ENCODE measurements at places on chromosomes 7 and 10.
A peak's percentile ranks its signal among the peaks of the same experiment; 100 is the strongest.

DNA sequence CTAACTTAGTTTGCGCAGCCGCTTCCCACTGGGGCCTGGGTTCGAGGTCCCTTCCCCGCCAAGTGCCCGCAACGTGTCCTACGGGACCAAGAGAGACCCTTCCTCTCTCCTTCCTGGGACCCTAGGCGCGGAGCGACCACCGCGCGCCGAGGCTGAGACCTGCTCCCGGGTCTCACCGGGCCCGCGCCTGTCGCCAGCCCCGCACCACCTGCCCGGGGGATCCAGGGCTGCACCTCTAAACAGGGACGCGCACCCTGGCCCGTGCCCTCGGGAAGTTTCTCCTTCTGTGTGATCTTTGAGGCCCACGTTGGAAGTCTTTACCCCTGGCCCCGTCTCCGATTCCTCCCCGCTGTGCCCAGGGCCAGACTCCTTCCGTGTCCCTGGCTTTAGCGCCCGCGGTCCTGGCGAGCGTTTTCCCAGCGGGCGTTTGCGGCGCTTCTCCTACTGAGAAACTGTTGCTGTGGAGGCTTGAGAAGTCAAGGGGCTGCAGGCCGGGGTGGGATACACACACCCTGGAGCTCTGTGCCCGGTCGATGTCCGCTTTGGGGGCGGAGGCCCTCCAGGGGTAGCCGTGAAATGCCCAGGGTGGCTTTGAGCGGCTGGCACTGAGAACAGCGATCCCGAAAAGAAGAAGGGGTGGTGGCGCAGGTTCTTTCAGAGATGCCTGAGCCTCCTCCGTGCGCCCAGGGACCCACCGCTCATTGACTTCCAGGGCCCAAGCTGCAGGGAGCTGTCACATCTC, 575 bp downstream of the PLPP4 start:
- DNase-seq, result no peak

- DNase-seq, result no peak
Measured at GRCh38 chr10:51301644-51302043, 227.4 kb downstream of the PRKG1 start.

DNA sequence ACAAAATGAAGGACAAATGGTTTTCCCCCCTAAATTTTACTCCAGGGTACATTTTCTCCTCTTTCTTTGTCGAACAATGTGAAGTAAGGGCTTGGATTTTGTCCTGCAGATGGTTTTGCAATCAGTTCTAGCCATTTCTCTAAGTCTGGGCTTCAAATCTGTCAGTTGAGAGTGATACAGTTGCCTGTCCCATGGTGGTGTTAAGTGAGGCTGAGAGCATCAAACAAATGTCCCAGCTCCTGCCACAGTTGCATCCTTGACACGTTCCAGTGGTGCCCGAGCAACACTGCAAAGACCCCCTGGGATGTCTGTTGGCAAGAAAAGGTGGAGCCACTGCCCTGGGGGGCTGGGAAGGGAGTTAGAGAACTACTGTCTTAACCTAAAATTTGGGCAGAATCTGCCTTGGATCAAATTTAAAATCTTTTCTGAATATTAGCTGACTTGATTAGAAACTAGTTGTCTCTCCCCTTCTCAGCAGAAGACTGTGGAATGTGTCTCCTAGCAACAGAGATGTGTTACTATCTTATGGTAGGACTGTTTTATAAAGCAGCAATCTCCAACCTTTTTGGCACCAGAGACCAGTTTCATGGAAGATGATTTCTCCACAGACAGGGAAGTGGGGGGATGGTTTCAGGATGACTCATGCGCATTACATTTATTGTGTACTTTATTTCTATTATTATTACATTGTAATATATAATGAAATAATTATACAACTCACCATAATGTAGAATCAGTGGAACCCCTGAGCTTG, 102.0 kb upstream of the STEAP1B start:
- DNase-seq, result peak; percentile 26

GRCh38 chr10:122117475-122117874, 128.5 kb downstream of the TACC2 start:
- no peak for DNase-seq

DNA sequence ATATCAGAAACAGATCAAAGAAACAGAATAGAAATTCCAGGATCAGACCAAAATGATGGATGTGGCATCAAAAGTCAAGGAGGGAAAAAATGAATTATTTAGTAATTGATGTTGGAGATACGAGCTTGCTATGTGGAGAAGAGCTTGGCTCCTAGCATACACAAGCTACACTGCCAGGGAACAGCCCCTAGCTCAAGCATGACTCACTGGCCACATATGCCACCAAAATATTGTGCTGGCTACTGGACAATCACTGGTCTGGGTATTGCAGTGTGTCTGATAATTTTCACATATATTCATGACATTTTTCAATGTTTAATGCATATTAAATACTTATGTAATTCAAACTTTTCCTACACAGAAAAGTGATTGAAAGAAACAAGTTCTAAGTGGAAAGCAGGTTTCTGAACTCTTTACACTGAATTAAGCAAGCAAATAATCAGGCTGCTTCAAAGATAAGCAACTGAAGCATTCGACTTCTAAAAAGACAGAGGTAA, 59.3 kb downstream of the OAT start:
- no peak for DNase-seq

GRCh38 chr10:130929422-130930325, 381.8 kb downstream of the TCERG1L start:
- no peak for DNase-seq

- no peak for DNase-seq
Measured at GRCh38 chr10:105037022-105037421, 395.9 kb downstream of the SORCS3 start.

- DNase-seq, result no peak
Measured at GRCh38 chr10:124301736-124302135, 117.0 kb downstream of the OAT start.

- DNase-seq, result no peak
Measured at GRCh38 chr7:138964624-138965436, 16.4 kb downstream of the KIAA1549 start.

- no peak for DNase-seq
Measured at GRCh38 chr10:101968286-101968939, 87.6 kb downstream of the ARMH3 start.

DNA sequence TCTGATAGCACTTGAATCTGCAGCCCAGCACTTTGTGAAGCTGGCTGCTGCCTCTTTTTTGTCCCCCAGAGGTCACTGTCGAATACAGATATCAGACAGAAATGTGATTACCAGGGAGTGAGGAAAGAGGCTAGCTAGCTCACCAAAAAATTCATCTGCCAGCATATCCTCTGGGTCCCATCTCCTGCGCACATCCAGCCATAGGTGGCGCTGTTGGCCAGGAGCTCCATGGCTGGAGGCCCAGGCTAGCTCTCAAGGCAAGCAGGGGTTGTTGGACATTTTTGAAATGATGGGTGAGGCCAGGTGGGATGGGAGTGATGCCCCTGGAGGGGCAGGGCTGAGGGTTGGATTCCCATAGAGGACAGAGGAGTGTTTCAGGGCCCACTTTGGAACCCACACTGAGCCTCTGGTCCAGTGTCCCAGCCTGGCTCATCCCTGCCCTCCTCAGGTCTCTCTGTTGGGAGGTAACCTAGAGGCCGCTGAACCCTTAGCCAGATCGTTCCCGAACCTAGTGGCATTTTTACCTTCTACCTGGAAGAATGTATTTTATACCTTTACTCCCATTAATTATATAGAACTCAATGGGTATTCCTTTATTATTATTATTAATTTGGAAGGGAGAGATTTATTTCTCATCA, 14.8 kb downstream of the DPCD start:
- peak; percentile 43 for DNase-seq

DNA sequence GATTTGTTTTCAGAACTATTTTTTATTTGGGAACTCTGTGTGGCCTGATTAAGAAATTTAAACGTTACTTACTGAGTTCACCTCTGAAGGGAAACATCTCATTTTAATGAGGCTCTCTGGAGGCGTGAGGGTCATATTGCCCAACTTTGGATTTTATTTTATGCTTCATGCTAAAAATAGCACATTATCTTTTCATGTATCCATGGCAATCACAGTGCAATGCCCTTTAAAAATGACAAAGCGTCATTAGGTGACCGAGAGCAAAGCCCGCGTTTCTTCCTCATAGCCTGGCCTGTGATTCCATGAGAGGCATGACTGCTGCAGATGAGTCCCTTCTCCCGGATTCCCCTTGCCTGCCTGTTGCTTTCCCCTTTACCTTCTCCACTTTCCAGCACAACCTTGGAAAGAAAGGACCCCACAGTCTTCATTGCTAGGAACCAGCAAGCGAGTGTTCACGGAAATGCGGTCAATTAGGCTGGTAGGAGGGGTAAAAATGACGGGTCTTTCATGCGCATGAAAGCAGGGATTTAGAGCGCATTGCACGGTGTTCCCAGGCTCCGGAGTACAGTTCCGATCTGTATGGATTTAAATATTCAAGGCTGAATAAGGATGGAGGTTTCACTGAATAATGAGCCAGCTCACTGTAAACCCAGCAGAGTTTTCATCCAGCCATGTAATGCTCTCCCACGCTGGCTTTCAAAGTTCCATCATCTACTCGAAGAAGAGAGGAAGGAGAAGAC, 98.2 kb upstream of the PITRM1 start:
- no peak for DNase-seq

DNA sequence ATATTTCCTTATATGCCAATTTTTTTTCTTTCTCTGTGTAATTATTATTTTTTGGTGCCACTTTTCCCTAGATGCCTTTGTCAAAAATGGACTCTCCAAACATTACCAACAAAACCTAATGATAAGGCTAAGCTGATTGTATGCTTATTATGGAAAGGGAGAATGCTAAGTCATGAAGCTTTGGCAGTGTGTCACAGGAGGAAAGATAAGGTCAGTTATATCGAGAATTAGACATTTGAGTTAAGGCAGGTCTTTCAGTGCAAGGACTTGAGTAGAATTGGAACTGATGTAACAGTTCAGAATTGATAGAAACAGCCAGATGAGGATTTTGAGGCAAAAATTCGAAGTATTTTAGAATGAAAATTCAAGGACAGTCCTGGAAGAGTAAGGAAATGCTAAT, 16.8 kb upstream of the MALRD1 start:
- no peak for DNase-seq

GRCh38 chr10:90199093-90199492, 497.7 kb downstream of the KIF20B start:
- no peak for DNase-seq

DNA sequence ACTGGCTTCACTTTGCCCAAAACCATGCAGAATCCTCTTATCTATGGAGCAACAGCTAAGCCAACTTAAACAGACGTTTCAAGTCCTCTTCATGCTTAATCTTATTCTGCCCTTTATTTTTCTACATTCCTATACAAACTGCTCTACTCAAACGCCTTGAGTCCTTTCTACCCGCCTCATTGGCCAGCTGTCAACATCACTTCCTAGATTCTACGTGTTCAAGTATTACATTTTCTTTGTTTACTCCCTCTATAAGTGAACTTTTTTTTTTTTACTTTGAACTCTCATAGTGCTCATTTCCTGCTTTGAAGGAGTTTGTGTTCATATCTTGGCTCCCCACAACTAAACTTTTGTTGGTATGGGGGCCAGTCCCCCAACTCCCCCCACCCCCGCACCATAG, 28.9 kb upstream of the SLC26A5 start:
- no peak for DNase-seq

GRCh38 chr10:70561070-70561469, 41.5 kb downstream of the PRF1 start:
- DNase-seq, result no peak

DNA sequence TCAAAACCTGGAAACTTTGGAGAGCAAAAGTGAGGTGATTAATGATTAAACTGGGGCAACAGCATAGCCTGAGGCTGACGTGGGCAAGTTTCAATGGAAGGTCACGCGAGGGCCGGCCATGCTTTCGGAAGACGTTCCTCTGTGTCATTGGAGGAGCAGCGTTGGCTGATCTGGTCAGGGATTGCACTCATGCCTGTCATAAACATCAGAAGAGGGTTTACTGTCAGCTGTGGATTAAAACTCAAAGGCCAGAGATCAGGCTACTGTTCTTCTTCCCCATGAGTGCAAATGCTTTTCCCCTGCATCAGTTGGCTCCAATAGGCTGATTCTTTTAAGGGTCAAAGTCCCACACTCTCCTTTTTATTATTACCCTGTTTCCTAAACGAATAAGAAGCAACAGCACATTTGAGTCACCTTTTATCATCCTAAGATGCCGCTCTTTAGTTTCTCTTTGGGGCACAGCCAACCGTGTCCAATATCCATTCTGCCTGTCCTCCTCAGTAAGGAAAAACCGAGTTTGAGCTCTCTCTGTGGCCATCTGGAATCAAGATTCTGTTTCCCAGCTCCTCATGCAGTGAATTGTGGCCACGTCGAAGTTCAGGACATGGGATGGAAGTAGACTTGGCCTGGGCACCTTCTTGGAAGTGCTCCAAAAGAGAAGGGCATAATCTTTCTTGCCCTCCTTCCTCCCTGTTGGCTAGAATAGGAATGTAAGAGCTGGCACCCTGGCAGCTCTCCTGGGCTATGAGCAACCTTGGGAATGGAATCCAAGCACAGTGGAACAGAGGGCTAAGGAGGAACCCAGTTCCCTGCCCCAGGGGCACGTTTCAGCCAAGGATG, 62.5 kb upstream of the INSIG1 start:
- peak; percentile 91 for DNase-seq

- DNase-seq, result no peak
Measured at GRCh38 chr10:79123547-79123963, 54.8 kb downstream of the ZMIZ1 start.

DNA sequence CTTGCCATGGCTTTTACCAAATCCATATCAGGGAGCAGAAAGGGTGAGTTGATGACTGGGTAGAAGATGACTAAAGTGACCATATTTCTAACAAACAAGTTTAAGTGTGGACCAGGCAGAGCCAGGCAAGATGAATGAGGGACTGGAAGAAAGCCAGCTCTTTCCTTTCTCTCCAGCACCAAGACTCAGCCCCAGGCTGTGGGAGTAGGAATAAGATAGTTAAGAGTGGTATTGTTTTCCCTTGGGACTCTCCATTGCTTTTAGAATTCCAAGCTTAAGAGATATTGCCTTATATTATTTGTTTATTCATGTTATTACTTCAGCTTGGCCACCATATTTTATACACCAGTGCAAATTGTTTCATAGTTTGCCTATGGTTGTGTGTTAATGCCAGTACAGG, 28.8 kb upstream of the TSPAN33 start:
- DNase-seq, result no peak

- DNase-seq, result no peak
Measured at GRCh38 chr7:25891591-25891990, 260.4 kb upstream of the NFE2L3 start.

DNA sequence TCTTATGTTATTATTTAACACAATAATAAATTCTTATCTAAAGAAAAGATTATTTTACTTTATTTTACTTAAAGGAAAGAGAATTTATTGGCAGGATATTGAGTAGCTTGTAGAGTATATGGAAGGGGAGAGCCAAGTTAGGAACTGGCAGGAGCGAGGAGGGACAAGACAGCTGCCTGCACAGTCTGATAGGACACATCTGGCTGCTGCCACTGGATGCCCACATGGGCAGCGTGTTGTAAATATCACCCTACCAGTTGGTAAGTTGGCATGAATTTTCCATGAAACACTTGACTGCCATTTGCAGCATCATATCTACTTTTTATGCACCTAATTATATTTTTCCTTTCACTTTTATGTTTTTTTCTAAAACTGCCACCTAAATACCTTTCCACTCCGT, 19.6 kb downstream of the SRI start:
- DNase-seq, result no peak

All from RCC 7860 (cell line).